ENCODE measurements at places on chromosomes 4 and X.

DNA sequence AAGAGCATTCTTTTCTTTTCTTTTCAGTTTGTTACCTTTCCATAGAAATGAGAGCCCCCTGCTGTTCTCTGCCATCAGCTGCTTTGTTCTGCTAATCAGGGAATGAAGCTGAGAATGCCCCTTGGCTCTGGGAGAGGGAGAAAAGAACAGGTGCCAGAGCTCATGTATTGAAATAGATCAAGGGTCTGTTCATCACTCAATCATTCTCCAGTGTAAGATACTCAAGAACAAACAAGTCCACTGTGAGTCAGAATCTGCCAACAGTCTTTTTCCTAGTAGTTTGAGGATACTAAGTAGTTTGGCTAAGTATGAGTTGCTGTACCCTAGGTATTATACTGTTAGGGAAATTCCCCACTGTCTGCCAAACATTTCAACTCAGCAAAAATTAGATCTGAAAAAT, 144.3 kb downstream of the RTL3 start:
- no peak for DNase-seq

- no peak for DNase-seq
Observed at GRCh38 chr4:92455951-92456350, 152.2 kb downstream of the GRID2 start.

GRCh38 chr4:128513664-128514484, 226.3 kb upstream of the PGRMC2 start:
- no peak for DNase-seq

DNA sequence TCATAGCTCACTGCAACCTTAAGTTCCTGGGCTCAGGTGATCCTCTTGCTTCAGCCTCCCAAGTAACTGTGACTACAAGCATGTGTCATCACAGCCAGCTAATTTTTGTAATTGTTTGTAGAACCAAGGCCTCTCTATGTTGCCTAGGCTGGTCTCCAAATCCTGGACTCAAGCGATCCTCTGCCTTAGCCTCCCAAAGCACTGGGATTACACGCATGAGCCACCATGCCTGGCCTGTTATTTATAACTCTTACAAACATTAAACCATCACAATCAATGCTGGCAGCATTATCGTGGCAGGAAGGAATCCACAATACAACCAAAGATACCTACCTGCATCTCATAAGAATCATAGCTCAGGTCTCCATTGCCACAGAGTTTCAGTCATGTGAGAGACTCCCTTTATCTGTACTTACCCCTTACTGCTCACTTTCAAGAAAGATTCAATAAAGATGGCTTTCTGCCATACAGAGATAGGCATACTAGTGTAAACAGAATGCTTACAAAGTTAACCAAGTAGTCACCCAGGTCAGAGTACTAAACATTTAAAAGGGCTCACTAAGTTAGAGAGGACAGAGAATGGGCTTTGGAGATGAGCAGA, 48.5 kb downstream of the SMIM31 start:
- no peak for DNase-seq

DNA sequence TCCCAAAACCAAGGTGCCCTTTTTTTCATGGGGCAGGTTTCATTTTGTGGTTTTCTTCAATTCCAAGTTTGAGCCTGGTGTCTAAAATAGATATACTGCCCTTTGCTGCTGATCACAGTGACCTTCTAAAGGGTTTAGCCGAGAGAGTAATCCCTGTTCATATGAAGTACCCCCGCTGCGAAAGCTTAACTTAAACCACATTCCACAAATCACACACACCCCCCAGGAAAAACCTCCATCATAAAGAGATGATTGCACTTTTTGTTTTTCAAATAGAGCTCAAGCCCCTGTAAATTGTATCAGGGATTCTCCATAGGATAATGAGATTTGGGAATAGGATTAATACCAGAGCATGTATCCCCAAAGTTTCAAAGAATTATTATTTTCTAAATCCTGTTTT, 90.8 kb downstream of the USP46 start:
- no peak for DNase-seq

All from GDM1 (cell line).